Naive thymus-derived CD8-positive, alpha-beta T cell (primary cell): ENCODE measurements at places on chromosomes 3 and 15. TPM values are rescaled to one million over a fixed set of nuclear protein-coding genes. Genes with fewer than 3 reads are reported as not detected.

P2RY12 gene
- total RNA-seq: not detected

REC114 gene
- not detected for total RNA-seq

GOLGA6L9 gene
- 7.4 TPM for total RNA-seq

EAF2 gene
- total RNA-seq: 9.6 TPM

OR5H6 gene
- not detected for total RNA-seq

P3H2 gene
- total RNA-seq: not detected

GRCh38 chr3:132867956-132868355, 145.7 kb upstream of the NPHP3 start:
- no peak overlapping the region for H3K27ac ChIP-seq
- peaks cover 3% of the 10 kb centered on the region for H3K36me3 ChIP-seq
- no peak for DNase-seq
- no peaks in the 10 kb centered on the region for H3K4me1 ChIP-seq
- H3K27me3 ChIP-seq: peaks cover 11% of the 10 kb centered on the region

- no peaks in the 10 kb centered on the region for H3K4me1 ChIP-seq
- no peaks in the 10 kb centered on the region for H3K36me3 ChIP-seq
- no peak overlapping the region for H3K27ac ChIP-seq
- no peak overlapping the region for H3K4me3 ChIP-seq
These were observed 38.4 kb upstream of the TERB2 start for GRCh38 chr15:44918136-44918535.

GRCh38 chr3:185330644-185331043, 32.3 kb upstream of the MAP3K13 start:
- no peak overlapping the region for H3K27ac ChIP-seq
- no peaks in the 10 kb centered on the region for H3K27me3 ChIP-seq
- no peak overlapping the region for H3K4me3 ChIP-seq
- no peak for DNase-seq
- H3K4me1 ChIP-seq: no peaks in the 10 kb centered on the region

DNA sequence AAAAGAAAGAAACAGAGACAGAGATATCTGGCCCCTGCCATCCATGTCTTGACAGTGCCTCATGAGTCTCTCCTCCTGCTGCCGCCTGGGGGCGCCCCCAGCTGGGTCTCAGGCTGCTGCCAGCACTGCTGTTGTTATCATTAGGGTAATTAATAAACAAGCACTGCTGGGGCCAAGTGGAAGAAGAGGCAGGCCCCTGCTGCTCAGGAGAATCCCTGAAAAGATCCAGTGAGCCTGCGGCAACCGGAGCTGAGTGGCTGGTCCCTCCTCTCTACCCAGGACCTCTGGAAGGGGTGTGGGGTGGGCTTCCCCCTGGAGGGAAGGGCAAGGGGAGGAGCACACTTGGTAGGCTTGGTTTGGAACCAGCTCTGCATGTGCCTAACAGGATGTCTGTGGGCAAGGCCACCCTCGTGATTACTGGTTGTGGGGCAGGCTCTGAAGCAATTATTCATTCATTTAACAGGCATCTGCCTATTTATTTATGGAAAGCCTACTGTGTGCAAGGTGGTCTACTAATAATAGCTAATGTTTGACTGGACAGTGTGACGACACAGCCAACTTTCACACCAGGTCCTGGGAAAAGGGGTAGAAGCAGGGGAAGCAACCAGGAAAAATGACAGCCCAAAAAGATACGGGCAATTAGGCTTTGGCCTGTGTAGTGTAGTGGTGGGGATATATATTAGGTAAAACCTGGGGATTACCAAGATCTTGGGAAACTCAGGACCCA, 1.2 kb upstream of the TYRO3 start:
- peak overlapping the region; percentile 90 for H3K4me3 ChIP-seq
- peak; percentile 83 for DNase-seq
- peaks cover 16% of the 10 kb centered on the region for H3K4me1 ChIP-seq

GRCh38 chr3:182019926-182020325, 308.2 kb downstream of the SOX2 start:
- H3K36me3 ChIP-seq: no peaks in the 10 kb centered on the region
- no peaks in the 10 kb centered on the region for H3K4me1 ChIP-seq
- no peak overlapping the region for H3K27ac ChIP-seq
- no peak overlapping the region for H3K4me3 ChIP-seq

- no peak overlapping the region for H3K27ac ChIP-seq
- no peak for DNase-seq
- H3K36me3 ChIP-seq: no peaks in the 10 kb centered on the region
These were observed 5.7 kb downstream of the RAD54L2 start for GRCh38 chr3:51544011-51544775.

GRCh38 chr3:141403576-141403975, 35.3 kb downstream of the ZBTB38 start:
- H3K27me3 ChIP-seq: no peaks in the 10 kb centered on the region
- peaks cover 45% of the 10 kb centered on the region for H3K36me3 ChIP-seq
- DNase-seq: no peak
- peaks cover 69% of the 10 kb centered on the region for H3K4me1 ChIP-seq
- H3K27ac ChIP-seq: peak overlapping the region; percentile 95

GRCh38 chr3:12487786-12488185, 3.5 kb downstream of the TSEN2 start:
- no peaks in the 10 kb centered on the region for H3K27me3 ChIP-seq
- H3K36me3 ChIP-seq: peaks cover 15% of the 10 kb centered on the region
- peaks cover 46% of the 10 kb centered on the region for H3K4me1 ChIP-seq
- DNase-seq: no peak
- H3K4me3 ChIP-seq: no peak overlapping the region
- H3K27ac ChIP-seq: no peak overlapping the region

- H3K4me1 ChIP-seq: no peaks in the 10 kb centered on the region
- no peak overlapping the region for H3K4me3 ChIP-seq
- H3K27ac ChIP-seq: no peak overlapping the region
- H3K36me3 ChIP-seq: no peaks in the 10 kb centered on the region
- H3K27me3 ChIP-seq: no peaks in the 10 kb centered on the region
These were observed 542.3 kb upstream of the ROBO2 start for GRCh38 chr3:76497636-76498035.

GRCh38 chr3:106628407-106628806, 748.8 kb upstream of the CCDC54 start:
- H3K27me3 ChIP-seq: no peaks in the 10 kb centered on the region
- peaks cover 13% of the 10 kb centered on the region for H3K36me3 ChIP-seq
- DNase-seq: no peak
- no peaks in the 10 kb centered on the region for H3K4me1 ChIP-seq

DNA sequence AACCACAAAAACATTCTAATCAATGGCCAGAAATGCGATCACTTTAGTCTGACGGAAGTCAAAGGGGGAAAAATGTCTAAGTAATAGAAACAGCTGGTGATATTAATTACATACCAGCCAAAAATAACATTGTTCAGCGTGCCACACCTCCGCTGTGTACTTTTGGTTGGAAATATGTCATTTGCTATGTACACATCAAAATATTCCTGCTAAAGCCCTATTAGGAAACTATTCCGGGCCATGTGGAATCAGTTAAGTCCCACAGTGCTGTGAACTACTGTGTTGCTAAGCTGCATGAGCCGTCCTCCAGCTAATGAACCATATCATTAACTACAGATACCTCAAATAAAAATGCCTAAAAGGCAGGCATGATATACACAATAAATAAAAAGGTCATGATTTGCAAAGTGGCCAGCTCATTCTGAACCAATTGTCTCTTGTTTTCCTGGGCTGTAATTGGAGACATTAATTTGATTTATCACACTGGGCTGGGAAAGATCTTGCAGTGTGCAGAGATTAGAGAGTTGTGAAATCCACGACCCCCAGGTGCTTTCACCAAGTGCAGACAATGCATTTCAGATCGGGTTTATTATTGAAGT, 200.5 kb upstream of the LRTM1 start:
- DNase-seq: no peak
- H3K27ac ChIP-seq: no peak overlapping the region
- no peaks in the 10 kb centered on the region for H3K27me3 ChIP-seq
- H3K4me1 ChIP-seq: no peaks in the 10 kb centered on the region

DNA sequence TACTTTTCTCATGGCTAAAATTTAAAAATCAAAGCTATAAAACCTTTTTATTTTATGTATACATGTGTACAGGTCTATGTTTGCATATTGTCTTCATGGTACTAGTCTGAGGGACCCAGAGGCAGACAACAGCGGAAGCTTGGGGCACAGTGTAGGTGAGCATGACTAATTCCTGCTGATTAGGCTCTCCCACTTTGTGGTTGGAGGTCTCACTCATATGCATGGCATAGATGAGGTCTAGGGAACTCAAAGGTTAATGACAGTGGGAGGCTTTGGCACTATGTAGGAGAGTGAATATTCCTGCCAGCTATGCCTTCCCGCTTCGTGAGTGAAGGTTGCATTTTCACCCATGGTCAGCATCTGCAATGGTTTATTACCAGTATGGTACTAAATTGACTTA, 47.5 kb upstream of the AADACL2 start:
- peaks cover 5% of the 10 kb centered on the region for H3K36me3 ChIP-seq
- H3K4me3 ChIP-seq: no peak overlapping the region
- H3K27me3 ChIP-seq: peaks cover 2% of the 10 kb centered on the region
- no peak overlapping the region for H3K27ac ChIP-seq
- no peaks in the 10 kb centered on the region for H3K4me1 ChIP-seq

- DNase-seq: no peak
- H3K4me1 ChIP-seq: no peaks in the 10 kb centered on the region
- H3K27ac ChIP-seq: no peak overlapping the region
- no peak overlapping the region for H3K4me3 ChIP-seq
- H3K36me3 ChIP-seq: no peaks in the 10 kb centered on the region
These were observed 1340.5 kb downstream of the ROBO1 start for GRCh38 chr3:78427303-78427702.

GRCh38 chr3:63588895-63589294, 63.6 kb upstream of the SNTN start:
- H3K4me1 ChIP-seq: no peaks in the 10 kb centered on the region
- H3K27me3 ChIP-seq: peaks cover 7% of the 10 kb centered on the region
- no peak overlapping the region for H3K4me3 ChIP-seq

DNA sequence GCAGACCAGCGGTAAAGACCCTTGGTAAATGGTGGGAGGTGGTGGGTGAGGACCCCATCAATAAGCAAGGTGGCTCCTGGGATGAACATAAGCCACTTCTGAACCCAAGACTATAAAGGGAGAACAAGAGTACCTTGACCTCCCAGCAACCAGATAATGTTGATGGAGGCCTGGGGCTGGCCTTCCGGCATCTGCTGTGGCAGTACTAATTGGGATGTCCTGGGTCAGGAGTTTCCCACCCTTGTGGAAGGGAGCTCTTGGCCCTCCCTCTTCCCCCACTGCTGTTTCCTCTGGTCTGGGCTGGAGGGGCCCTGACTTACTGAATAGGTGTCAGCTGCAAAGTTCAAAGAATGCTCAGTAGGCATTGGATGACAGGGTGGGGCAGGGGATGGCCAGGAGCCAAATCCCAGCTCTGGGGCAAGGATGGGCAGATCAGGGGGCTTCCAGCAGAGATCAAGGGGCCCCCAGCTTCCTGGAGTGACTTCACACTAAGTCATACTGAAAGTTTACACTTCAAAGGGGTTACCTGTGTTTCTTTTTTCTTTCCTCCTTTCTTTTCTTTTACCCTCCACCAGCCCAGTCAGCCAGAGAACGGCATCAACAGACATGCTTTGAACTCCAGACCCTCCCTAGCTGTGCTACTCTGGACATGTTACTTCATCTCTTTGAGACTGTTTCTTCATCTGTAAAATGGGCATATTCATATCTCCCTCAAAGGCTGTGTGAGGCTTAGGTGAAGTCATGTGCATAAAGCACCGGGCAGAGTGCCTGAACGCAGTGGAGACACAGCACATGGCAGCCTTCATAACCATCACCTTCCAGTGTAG, 1.5 kb downstream of the RBP1 start:
- peaks cover 53% of the 10 kb centered on the region for H3K27me3 ChIP-seq
- no peak overlapping the region for H3K27ac ChIP-seq
- no peak for DNase-seq

DNA sequence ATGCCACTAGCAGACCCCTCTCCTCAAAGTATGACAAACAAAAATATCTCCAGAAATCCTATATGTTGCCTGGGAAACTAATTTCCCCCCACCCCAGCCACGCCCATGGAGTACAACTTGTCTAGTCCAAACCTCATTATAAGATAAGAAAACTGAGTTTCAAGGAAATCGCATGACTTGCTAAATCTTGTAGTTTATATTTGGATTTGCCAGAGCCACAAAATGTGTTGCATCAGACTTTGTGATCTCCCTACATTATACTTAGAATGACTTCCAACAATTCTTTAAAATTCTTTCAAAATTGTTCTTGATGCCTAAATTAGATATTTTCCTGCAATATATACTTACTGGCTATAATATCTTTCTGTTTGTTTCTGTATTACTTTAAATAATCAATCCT, 1034.4 kb downstream of the IGSF11 start:
- no peak overlapping the region for H3K27ac ChIP-seq
- H3K27me3 ChIP-seq: peaks cover 4% of the 10 kb centered on the region
- H3K4me1 ChIP-seq: no peaks in the 10 kb centered on the region
- no peak overlapping the region for H3K4me3 ChIP-seq
- DNase-seq: no peak

DNA sequence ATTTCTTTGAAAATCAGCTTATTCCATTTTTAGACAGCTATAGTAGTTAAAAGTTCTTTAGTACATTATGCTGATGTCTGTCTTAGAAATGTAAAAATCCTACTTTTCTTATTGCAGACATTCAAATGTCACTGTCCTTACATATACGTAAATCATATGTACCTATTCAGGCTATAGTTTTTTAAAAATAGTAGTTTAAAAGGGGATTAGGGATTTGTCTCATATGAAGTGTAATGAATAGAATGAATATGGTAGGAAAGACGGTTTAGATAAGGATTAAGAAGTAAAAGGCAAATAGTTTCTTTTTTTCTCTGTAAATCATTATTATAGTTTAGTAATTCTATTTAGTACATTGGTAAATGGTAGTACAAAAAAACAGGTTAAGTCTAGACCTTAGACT, 7.4 kb downstream of the DIPK2A start:
- H3K27ac ChIP-seq: no peak overlapping the region
- peaks cover 15% of the 10 kb centered on the region for H3K36me3 ChIP-seq

DNA sequence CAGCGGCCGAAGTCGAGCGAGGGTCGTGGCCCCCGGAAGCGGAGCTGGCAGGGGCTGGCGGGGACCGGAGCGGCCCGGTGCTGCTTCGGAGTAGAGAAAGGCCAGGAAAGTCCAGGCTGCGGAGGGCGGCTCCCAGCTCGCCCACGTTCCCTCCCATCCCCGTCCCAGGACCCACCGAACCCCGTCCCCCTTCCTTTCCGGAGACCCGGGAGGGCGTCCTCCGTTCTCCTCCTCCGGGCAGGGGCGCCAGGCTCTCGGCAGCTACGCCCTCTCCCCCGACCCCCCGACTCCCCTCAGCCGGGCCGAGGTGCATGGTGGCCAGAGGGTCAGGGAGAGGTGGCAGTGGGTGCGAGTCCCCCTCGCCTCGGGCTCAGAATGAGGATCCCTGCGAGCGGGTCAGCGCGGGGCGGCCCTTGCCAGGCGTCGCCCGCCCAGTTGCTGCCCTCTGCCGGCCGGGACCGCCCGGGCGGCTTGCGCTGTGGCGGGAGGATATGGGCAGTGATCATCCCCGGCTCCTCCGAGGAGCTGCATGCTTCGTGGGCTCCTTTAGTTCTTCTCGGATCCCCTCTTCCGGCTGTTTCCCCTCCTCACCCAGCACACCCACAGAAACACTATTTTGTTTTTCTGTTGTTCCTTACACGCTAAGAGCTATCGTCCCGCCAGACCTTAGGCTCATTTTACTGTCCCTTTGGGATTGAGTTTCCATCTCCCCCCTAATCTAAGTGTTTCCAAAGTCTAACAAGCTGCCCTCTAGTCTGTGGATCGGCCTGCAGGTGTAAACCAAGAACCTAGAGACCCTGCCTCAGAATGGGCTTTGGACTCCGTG, 744 bp upstream of the ALDH1A2 start:
- H3K27me3 ChIP-seq: peaks cover 43% of the 10 kb centered on the region
- no peak overlapping the region for H3K27ac ChIP-seq
- peak overlapping the region; percentile 73 for H3K4me3 ChIP-seq
- peaks cover 8% of the 10 kb centered on the region for H3K36me3 ChIP-seq

- no peak overlapping the region for H3K4me3 ChIP-seq
- H3K36me3 ChIP-seq: no peaks in the 10 kb centered on the region
- H3K27me3 ChIP-seq: peaks cover 3% of the 10 kb centered on the region
- H3K4me1 ChIP-seq: no peaks in the 10 kb centered on the region
These were observed 549.5 kb downstream of the DIPK2A start for GRCh38 chr3:144521131-144521530.
